ENCODE measurements at places on chromosomes 12 and 14.
A peak's percentile ranks its signal among the peaks of the same experiment; 100 is the strongest.

- DNase-seq, result no peak
Observed at GRCh38 chr14:68814539-68815297, 21.9 kb upstream of the ZFP36L1 start.

DNA sequence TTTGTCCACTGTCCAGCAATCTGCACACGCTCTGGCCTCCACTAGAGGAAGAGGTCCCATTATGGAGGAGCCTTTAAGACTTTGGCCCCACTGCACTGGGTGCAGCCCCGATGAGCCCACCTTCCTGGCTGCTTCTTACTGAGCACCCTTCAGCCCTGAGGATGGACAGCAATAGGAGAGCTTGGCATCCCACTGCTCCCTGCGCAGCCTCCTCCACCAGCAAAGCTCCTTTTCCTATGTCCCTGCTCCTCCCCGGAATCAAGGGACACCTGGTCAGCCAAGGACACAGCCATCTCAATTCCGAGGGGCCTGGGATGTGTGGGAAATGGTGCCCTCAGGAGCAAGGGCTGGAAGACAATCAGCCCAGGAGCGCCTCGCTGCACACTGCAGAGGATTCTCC is 94.7 kb downstream of the GCH1 start:
- no peak for DNase-seq

DNA sequence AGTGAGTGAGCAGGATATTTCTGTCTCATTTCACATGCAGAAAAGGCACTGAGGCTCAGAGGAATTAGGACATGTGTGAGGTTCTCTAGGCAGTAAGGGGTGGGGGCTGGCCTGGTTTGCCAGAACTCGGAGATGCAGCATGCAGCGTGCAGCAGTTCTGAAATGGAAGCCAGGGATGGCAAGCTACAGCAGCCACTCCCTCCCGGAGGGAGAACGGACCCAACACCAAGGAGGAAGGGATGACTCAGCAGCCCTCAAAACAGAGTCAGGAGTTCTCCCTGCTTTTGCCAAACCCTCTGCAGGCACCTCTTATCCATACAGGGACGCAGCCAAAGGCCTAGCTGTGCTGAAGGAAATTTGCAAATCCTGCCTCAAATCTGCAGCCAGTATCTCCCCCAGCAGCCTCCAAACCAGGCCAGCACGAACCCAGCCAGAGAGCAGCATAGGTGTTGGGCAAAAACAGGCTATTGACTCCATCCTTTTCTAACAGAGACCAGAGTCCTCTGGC is 10.3 kb upstream of the SERPINA3 start:
- DNase-seq, result no peak

GRCh38 chr12:50440288-50440687 is 39.6 kb downstream of the LARP4 start:
- DNase-seq, result no peak

DNA sequence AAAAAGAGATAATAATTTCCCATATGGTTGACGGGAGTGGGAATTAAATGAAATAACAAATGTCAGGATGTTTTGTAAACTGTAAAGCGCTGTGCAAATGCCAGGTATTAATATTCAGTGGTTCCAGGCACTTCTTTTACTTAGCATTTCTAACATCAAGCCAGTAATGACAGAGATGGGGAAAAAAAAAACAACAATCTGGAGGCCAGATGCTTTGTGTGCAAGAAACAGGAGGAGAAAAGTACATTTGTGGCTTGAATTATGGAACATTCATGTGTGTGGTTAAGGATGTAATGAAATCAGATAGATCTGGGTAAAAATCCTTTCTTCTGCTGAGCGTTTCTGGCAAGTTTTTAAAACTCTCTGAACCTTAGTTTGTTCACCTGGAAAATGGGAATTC is 509.6 kb downstream of the FUT8 start:
- DNase-seq, result no peak

GRCh38 chr14:61577506-61577931 is 117.8 kb upstream of the HIF1A start:
- no peak for DNase-seq

GRCh38 chr12:58880639-58881038 is 39.7 kb downstream of the LRIG3 start:
- no peak for DNase-seq

GRCh38 chr12:20264026-20264425 is 104.3 kb upstream of the PDE3A start:
- DNase-seq, result no peak

DNA sequence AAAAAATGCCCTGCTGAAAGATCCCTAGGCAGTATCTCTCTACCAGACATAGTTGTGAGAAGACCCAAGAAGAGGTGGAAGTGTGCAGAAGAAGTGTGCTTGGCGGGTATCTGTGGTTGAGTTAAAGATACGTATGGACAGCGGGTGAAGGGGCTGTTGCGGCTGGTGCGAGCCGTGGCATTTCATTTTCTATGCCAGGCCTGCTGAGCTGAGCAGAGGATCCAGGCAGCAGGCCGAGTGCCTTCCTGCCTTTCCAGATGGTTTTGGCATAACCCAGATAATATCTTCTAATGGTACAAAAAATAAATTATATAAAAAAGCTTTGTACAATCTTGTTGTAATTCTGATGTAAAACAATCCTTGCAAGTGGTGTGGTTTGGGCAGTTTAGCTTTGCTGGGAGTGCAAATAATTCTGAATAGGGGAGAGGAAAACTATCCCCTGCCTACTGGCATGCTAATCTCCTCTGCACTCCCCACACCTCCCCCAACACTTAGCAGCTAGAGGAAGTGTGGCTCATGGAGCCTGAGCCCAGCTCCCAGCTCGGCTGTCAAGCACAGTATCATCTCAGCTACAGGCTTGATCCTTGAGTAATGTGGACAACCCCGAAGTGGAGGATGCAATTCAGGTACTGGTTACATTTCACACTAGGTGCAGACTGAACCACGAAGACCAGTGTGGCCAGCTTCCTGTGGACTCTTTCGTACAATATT is 168.9 kb downstream of the VRK1 start:
- no peak for DNase-seq

DNA sequence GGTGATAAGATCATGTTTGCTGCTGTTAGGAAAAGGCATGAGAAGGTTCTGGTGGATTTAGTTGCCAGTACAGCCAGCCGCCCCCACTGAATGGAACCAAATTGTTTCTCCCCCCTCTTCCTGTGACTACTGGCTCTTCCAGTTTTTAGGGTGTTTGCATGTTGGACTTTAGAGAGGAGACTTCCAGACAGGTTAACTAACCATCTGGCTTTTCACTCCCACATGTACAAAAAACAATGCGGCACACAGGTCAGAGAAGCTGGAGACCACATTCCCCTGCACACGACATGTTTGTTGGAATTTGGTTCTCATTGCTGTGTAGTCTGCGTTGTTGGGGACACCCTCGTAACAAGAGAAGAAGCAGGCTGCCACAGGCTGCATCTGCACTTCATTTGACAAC is 103.9 kb upstream of the TMEM132C start:
- DNase-seq, result no peak

- no peak for DNase-seq
Observed at GRCh38 chr12:114611145-114612018, 72.6 kb downstream of the TBX3 start.

DNA sequence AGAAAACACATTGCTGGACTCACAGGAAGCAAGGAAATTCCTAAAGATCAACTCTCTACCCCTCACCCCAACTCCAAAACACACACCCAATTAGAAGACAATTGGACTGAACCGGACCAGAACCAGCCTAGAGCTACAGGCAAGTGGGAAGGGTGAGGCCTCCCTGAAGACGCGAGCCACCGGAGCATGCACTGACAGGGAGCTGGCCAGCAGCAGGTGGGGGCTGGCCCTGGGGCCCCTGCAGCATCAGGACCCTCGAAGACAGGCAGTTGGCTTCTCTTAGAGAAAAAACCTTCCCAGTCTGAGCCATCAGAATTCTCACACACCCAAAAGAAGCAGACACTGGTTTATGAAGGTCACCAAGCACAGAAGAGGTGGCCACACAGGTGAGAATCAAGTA is 209.5 kb upstream of the DIO3 start:
- DNase-seq, result no peak

- DNase-seq, result no peak
Observed at GRCh38 chr14:93858896-93859295, 68.2 kb upstream of the FAM181A start.

DNA sequence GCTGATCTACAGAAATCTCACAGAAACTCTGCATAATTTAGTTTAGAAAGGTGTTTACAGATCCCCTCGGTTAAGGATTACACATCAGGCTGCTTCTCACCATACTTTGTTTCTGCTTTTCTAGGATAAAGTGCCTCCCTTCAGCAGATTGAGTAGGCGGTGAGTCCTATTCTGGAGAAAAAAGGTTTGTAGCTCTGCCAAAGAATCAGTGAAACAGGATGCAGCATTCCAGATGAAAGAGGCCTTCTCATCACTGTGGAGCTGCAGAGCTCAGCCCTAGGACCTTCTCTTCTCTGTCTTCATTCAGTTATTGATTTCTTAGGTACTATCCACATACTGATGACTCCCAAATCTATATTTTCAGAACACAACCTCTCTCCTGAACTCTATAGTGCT is 155.5 kb upstream of the KRR1 start:
- no peak for DNase-seq

GRCh38 chr12:119699199-119699760 is 31.3 kb downstream of the PRKAB1 start:
- DNase-seq, result no peak

DNA sequence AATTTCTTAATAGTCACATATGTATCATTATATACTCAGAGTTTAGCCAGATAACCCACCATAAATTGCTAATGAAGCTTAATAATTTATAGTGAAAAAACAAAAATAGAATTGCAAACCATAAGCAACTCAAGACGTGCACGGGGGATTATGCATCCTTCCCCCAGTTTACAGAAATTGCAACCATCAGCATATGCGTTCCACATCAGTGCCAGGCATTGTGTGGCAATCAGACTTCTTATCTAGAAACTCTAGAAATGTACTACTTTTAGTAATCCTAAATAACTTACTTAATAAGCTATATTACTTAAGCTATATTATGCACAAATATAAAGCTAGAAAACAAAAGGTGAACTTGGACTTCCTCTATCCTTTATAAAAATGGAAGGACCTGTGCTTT is 115.8 kb downstream of the CRADD start:
- DNase-seq, result no peak

GRCh38 chr14:100568998-100569733 is 18.1 kb downstream of the BEGAIN start:
- DNase-seq, result no peak

GRCh38 chr14:22002860-22003284 is 329.3 kb upstream of the OR4E1 start:
- no peak for DNase-seq

- DNase-seq, result no peak
Observed at GRCh38 chr12:63821781-63822251, 22.7 kb upstream of the SRGAP1 start.

DNA sequence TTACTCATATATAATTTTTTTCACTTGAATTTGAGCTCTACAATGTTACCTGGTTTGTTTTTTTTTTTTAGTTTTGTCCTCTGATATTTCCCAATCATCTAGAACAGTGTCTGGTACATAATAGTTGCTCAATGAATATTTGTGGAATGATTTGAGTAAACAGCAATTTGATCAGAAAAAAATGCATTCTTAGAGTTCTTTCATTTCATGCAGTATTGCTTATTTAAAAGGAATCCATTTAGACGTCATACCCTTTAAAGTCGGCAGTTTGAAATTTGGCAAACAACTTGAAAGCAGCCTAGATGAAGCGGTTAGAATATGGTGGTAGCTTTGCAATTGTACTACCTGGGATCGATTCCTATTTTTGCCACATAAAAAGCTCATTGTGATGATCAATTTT is 140.0 kb downstream of the PDE3A start:
- no peak for DNase-seq

DNA sequence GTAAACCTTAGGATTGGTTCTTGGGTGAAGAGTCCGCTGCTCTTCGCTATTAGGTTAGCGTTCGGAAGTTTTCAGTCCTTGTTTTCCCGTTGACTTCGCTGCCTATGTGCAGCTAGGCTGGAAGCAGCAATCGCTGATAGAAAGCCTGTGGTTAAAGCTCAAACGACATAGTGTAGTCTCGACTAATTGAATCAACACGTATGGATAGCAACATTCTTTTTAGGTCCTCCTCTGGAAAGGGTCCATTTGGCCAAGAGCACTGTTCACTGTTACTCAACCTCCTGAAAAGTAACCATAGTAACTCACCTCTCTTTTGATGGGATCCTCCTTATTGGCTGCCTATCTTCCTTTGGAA is 355.5 kb downstream of the SNAPC1 start:
- no peak for DNase-seq

DNA sequence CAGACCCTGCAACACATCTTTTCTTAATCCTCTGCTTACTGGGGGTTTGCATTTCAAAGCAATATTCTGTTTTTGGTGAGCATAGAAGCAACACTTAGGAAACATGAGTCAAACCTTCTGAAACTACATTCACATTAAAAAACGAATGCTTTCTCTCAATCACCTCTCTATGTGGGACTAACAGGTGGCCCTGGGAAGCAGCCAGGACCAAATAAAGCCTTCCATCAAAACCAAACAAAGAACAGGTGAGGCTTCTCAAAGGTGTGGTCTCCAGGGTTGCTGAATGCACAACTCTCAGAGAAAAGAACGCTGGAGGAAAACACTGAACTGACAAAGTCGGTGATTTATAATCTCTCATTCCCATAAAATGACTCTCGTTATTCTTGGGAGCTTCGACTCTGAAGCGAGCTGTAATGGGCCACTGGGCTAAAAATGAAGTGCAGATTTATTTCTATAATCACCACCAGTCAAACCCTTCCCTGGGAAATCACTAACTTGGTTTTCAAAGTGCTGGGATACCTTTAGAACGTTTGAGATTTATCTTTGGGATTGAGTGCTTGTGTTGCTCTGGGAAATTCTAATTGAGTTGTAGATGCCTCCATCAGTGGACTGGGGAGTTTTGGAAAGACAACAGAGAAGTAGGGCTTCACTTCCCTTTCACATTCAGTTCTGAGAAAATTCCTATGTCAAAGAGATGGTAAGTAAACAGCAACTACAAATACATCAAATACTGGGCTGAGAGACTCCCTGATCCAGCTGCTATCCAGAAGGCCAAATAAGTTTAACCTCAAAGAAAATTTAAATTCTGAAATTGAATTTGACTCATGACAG is 262.0 kb upstream of the TMPO start:
- peak; percentile 59 for DNase-seq

GRCh38 chr12:51202718-51203117 is 15.1 kb downstream of the POU6F1 start:
- DNase-seq, result no peak

DNA sequence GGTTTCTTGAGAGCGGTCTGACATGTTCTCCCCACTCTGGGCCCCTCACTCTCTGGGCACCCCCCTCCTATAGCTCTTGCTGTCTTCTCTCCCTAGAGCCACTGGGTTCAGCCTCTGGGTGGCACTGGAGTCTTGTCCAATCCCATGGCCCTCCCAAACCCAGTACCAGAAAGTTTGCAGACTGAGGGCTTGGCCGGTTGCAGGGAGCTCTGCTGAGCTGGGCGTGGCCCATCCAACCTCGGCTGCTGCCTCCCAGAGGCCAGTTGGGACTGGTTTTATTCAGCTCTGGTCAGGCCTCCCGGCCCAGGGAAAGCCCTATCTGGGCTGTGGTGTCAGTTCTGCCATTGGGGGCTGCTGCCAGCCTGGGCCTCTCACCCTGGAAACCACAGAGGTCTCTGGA is 37.9 kb downstream of the ISCA2 start:
- DNase-seq, result no peak

GRCh38 chr14:39812532-39813320 is 380.5 kb upstream of the FBXO33 start:
- no peak for DNase-seq

GRCh38 chr12:98259693-98260092 is 255.7 kb upstream of the TMPO start:
- DNase-seq, result no peak
